ENCODE measurements at places on chromosomes 5 and 9. TPM values are rescaled to one million over a fixed set of nuclear protein-coding genes. Genes with fewer than 3 reads are reported as not detected.
A peak's percentile ranks its signal among the peaks of the same experiment; 100 is the strongest.

DNA sequence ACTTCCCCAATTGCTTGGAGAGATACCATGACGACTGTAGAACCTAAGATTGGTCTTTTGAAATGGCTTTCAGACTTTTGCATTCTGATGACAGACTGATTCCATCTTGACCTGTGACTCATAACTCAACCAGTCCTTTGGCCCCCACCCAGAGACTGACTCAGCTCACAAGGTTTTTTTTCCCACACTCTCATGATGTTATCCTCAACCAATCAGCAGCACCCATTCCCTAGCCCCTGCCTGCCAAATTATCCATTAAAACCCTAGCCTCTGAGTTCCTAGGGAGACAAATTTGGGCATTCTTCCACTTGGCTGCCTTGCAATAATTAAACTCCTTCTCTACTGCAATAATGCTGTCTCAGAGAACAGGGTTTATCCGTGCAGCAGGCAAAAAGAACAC is 1263.3 kb upstream of the CDH9 start:
- H3K4me1 ChIP-seq: no peaks in the 10 kb centered on the region
- H3K36me3 ChIP-seq: no peaks in the 10 kb centered on the region
- H3K27me3 ChIP-seq: no peaks in the 10 kb centered on the region

GRCh38 chr9:34069831-34070230 is 21.1 kb upstream of the UBAP2 start:
- H3K4me3 ChIP-seq: no peak overlapping the region
- H3K27ac ChIP-seq: no peak overlapping the region
- DNase-seq: no peak
- H3K27me3 ChIP-seq: no peaks in the 10 kb centered on the region

DNA sequence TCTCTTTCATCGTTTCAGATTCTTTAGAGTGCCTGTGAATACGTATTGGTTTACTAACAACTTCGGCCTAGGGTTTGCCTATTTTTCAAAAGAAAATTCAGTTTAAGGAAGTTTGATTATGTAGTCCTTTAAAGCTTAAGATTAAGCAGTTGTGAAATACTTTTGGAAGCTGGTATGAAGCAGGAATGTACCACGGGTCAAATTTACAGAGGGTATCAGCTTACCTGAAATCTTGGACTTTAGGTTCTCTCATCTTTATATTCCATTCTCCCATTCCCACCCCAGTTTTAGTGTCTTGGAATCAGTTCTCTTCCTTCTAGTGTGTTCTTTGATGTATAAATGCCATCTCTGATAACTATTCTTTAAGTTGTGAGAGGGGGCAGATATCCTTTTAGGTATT is 53.2 kb downstream of the IQGAP2 start:
- H3K27ac ChIP-seq: no peak overlapping the region
- H3K36me3 ChIP-seq: no peaks in the 10 kb centered on the region
- H3K4me1 ChIP-seq: peaks cover 12% of the 10 kb centered on the region

- H3K27ac ChIP-seq: no peak overlapping the region
- H3K36me3 ChIP-seq: no peaks in the 10 kb centered on the region
- H3K4me1 ChIP-seq: peaks cover 16% of the 10 kb centered on the region
- no peak for DNase-seq
These were observed 28.7 kb downstream of the ANKRD33B start for GRCh38 chr5:10592601-10593000.

DNA sequence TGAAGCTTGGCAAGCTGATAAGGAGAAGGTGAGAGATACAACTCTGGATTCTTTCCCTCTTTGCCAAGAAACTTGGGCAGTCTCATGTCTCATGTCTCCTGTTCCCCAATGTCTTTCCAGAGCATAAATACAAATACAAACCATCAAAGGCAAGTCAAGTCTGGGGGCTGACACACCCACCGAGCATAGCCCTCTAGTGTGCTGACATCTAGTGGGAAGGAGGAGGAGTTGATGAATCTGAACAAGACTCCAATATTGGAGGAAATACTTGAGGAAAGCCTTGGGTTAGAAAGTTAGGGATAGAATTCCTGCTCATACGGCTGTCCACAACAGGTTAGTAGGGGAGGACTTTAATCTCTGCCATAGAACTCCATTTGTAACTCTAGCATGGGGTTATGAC is 8.6 kb downstream of the MLANA start:
- H3K4me3 ChIP-seq: no peak overlapping the region
- H3K36me3 ChIP-seq: no peaks in the 10 kb centered on the region
- no peak for DNase-seq
- no peaks in the 10 kb centered on the region for H3K4me1 ChIP-seq
- H3K27me3 ChIP-seq: no peaks in the 10 kb centered on the region
- H3K27ac ChIP-seq: no peak overlapping the region

DNA sequence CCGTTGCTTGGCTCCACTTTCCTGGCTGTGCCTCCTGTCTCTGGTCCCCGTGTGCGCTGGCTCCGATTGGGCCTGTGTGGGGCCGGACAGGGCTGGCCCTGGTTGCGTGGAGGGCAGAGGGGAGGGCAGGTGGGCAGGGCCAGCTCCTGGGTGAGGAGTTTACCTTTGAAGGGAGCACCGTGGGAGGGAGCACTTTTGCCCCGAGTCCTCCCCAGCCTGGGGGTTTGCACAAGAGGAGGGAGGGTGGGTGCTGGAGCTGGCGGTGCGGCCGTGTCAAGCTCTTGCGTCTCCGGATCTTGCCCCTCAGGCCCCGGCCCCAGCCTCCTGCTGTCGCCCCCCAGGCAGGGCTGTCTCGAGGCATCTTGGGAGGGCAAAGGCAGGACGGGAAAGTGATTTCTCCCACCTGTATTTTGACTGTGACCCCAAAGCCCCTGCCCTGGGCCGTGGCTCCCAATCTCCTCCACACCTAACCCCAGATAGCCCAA is 48.3 kb upstream of the EXOC3 start:
- no peak overlapping the region for H3K27ac ChIP-seq
- no peaks in the 10 kb centered on the region for H3K27me3 ChIP-seq
- H3K4me1 ChIP-seq: peaks cover 30% of the 10 kb centered on the region
- DNase-seq: no peak
- H3K36me3 ChIP-seq: no peaks in the 10 kb centered on the region
- H3K4me3 ChIP-seq: no peak overlapping the region

GRCh38 chr9:97969014-97969413 is 14.1 kb upstream of the ANP32B start:
- no peak overlapping the region for H3K27ac ChIP-seq
- DNase-seq: no peak
- peaks cover 6% of the 10 kb centered on the region for H3K4me1 ChIP-seq
- peaks cover 60% of the 10 kb centered on the region for H3K27me3 ChIP-seq

GRCh38 chr5:137933491-137933911 is 44.2 kb downstream of the PKD2L2 start:
- no peak overlapping the region for H3K27ac ChIP-seq
- H3K36me3 ChIP-seq: peaks cover 20% of the 10 kb centered on the region
- H3K27me3 ChIP-seq: no peaks in the 10 kb centered on the region
- H3K4me3 ChIP-seq: no peak overlapping the region

DNA sequence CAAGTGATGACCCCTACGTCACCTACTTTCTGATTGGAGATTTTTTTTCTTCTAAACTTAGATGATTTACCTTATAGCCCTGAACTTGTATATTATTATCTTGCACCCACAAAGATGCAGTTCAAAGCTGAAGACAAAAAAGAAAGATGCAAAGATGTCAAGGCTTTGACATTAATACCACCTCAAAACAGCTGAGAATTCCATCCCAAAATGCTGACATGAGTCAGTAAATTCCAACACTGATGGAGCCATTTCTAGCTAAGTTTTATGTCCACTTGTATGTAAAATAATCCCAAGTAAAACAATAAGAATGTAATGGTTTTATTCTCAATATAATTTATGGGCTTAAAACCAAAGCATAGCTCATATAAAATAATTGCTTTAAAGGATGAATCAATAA is 91.5 kb upstream of the CDH9 start:
- no peaks in the 10 kb centered on the region for H3K36me3 ChIP-seq
- H3K4me1 ChIP-seq: no peaks in the 10 kb centered on the region
- no peaks in the 10 kb centered on the region for H3K27me3 ChIP-seq

- no peak overlapping the region for H3K27ac ChIP-seq
- H3K36me3 ChIP-seq: no peaks in the 10 kb centered on the region
- peaks cover 11% of the 10 kb centered on the region for H3K4me1 ChIP-seq
- H3K4me3 ChIP-seq: no peak overlapping the region
- H3K27me3 ChIP-seq: no peaks in the 10 kb centered on the region
These were observed 60.1 kb upstream of the SPATA31D4 start for GRCh38 chr9:81868145-81868544.

DNA sequence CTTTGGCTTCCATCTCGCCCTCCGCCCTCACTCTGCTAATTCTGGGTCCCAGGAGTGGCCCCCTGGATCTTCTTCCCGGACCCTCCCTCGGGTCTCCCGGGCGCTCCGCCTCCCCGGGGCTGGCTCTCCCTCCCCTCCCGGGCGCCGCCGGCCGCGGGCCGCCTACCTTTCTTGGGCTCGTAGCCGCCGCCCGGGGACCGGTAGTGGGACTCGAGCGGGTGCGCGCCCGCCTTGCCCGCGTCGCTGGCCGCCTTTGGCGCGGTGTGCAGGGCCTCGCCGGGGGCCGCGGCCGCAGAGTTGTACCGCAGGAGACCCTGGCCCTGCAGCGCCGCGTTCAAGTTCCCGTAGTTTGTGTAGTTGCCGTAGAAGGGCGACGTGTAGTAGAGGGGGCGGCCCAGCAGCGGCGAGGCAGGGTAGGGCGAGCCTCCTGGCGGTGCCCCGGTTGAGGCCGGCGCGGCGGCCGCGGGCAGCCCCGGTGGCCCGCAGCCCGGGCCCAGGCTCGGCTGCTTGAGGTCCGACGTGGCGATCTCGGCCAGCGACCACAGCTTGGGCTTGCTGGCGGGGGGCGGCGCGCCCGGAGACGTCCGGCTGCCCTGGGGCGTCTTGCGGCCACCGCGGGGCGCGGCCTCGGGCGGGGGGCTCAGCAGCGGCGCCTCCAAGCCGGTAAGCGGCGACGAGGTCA is 3.2 kb downstream of the IRX2 start:
- peaks cover 36% of the 10 kb centered on the region for H3K27me3 ChIP-seq
- no peak overlapping the region for H3K4me3 ChIP-seq
- H3K27ac ChIP-seq: no peak overlapping the region
- no peak for DNase-seq
- H3K36me3 ChIP-seq: peaks cover 16% of the 10 kb centered on the region
- peaks cover 59% of the 10 kb centered on the region for H3K4me1 ChIP-seq

- no peak overlapping the region for H3K27ac ChIP-seq
- no peak overlapping the region for H3K4me3 ChIP-seq
- no peaks in the 10 kb centered on the region for H3K27me3 ChIP-seq
- H3K36me3 ChIP-seq: no peaks in the 10 kb centered on the region
These were observed 40.8 kb upstream of the DMRT1 start for GRCh38 chr9:800591-801150.

DNA sequence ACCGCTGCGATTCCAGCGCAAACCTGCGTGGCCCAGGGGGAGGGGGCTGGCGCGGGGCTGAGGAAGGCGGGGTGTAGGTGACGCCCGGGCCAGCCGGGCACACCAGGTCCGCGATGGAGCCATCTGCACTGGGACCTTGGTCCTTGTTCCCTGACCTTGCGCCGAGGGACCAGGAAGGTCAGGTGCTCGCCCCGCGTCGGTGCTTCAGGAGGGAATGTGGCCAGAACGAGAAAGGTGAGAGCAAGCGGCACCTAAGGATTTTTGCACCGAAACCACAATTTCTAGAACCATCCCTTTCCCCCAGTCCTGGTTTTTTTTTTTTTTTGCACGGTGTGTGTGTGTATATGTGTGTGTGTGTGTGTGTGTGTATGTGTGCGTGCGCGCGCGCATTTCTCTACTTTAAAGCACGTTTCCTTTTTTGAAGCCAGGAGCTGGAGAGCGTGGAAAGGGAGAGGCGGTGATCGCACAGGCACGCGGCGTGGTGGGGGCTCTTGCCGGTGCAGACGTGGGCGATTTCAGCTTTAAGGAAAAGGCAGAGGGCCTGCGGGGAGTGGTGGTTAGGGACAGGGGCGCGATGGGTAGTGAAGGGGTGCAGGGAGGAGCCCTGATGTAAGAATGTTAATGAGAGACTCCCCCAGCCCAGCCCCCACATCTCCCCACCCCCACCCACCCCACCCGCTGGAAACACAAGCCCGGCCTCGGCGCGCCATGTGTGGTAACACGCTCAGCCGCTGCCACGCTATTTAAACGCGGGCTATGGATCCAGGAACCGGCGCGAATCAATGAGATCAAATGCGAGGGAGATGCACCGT is at the start of gene NPR3:
TSS of gene NPR3 (plus strand) at position 772 of the 812 bp plus-strand sequence. CDS start 456 bp downstream, outside the sequence.
- peak; percentile 12 for DNase-seq
- H3K36me3 ChIP-seq: peaks cover 2% of the 10 kb centered on the region
- peaks cover 34% of the 10 kb centered on the region for H3K4me1 ChIP-seq
- H3K4me3 ChIP-seq: peak within 1 kb of the TSS; percentile 88
- H3K27ac ChIP-seq: no peak within 1 kb of the TSS

- H3K4me1 ChIP-seq: peaks cover 6% of the 10 kb centered on the region
- no peak for DNase-seq
- no peak overlapping the region for H3K27ac ChIP-seq
- no peaks in the 10 kb centered on the region for H3K36me3 ChIP-seq
- H3K4me3 ChIP-seq: no peak overlapping the region
These were observed 18.6 kb upstream of the PLIN2 start for GRCh38 chr9:19145881-19146280.

DNA sequence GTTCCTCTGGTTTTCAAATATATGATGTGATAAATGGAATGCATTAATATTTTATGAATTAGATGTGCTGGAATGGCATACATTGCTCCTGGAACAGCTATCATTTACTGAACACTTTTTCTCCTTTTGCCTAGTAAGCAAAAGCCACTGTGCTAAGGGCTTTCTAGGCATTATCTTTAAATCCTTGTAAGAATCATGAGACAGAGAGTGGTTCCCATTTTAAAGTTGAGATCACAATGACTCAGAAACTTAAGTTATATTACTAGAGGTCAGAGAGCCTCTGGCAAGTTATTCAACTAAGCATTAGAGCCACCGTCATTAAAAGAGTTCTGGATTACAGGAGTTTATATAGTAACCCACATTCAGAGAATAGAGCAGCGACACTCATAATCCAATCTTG is 26.7 kb upstream of the FSD1L start:
- H3K36me3 ChIP-seq: no peaks in the 10 kb centered on the region
- H3K27me3 ChIP-seq: no peaks in the 10 kb centered on the region
- H3K27ac ChIP-seq: no peak overlapping the region
- no peak overlapping the region for H3K4me3 ChIP-seq

- no peak overlapping the region for H3K27ac ChIP-seq
- H3K36me3 ChIP-seq: no peaks in the 10 kb centered on the region
- no peak for DNase-seq
- no peaks in the 10 kb centered on the region for H3K27me3 ChIP-seq
These were observed 539.8 kb downstream of the PRELID2 start for GRCh38 chr5:145295236-145295835.

Gene MZB1
- 0.25 TPM for total RNA-seq

Gene HBEGF
- total RNA-seq: 2.4 TPM

Gene LCN1
- total RNA-seq: not detected

Measured in neural crest cell (in vitro differentiated cells).